ENCODE measurements at places on chromosomes 1 and 21.

GRCh38 chr1:243483071-243483771 lies 227.4 kb downstream of the SDCCAG8 start:
- no peak for DNase-seq

- no peak for DNase-seq
These were observed 1.5 kb upstream of the GJB3 start for GRCh38 chr1:34779526-34779925.

DNA sequence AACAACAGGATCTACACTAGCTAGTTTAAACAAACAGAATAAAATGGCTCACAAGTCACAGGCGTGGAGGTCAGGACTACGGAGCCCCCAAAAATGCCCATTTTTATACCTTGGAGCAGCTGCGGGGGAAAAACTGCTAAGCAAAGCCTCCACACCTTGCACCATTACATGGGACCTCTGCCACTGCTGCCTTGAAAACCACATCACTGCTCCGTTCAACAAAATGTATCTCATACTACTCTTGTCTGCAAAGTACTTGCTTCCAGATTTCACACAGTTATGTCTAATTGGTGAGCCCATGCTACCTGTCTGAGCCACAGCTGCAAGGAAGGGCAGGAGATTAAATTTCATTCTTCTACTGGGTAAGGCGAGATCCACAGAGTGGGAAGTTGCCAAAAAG lies 24.4 kb downstream of the MRPL39 start:
- DNase-seq: no peak

DNA sequence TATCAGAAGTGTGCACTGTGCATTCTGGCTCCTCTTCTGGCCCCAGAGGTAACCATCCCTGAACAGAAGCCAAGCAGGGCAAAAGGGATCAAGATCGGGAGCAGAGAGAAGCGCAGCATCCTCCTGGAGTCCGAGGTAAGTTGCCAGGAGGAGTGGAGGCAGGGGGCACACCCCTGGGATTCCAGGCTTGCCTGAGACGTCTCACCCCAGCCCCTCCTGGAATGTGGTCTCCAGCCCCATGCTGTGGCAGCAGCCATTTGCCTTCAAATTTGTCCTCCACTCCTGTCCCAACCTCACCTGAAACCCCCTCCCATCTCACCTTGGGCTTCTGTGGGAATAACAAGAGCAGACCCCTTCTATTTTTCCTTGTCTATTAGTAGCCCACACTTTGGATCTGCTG lies 10.1 kb downstream of the LRRC71 start:
- no peak for DNase-seq

DNA sequence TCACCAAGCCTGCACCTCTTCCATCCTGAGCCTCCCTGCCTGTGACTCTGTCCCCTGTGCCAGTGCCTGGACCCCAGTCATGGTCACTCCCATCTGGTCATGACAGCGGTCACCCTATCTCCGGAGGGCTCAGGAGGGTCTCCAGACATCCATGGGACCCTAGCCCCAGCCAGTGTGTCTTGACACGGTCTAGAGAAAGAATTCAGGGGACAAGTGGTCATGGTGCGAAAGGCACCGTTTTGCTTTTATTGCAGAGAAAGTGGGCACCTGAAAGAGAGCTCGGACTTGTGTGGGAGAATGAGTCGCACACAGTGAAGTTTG lies 4.7 kb upstream of the RIPK4 start:
- no peak for DNase-seq

DNA sequence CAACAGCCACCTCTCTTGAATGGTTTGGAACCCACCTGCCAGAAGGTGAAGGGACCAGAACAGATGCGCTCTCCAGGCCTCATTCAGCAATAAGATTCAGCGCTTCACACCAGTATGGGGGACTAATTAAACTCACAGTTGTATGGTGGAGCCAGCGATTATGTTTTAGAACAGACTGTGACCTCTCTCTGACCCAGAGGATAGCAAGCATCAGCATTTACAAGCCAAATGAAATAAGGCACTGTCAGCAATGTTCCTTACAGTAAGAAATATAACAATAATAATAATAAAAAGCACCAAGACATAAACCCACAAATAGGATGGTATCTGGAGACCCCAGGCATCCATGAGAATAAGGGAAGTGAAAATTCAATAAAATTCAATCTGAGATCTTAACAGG lies 6.9 kb upstream of the CDC42BPA start:
- DNase-seq: no peak

GRCh38 chr21:34859976-34860653 lies 189.0 kb downstream of the RUNX1 start:
- no peak for DNase-seq

DNA sequence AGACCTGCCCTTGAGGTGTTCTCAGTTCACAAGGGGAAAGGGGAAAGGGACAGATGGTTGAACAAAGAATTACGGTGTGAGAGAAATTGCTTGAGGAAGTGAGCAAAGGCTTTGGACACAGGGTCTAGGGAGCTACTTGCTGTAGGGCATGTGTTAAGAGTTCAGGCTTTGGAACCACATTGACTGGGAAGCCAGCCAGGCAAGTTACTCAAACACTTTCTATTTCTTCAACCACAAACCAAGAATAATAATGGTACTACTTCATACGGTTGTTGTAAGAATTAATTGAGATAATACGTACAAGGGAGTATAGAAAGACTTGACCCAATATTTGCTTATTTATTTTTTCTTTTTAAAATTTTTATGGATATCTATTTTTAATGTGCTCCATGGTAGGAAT lies 26.6 kb downstream of the AK4 start:
- peak; percentile 75 for DNase-seq

GRCh38 chr1:238606896-238607295 lies 716.2 kb upstream of the ZP4 start:
- no peak for DNase-seq

- DNase-seq: no peak
These were observed 784 bp downstream of the RPL11 start for GRCh38 chr1:23692308-23692871.

DNA sequence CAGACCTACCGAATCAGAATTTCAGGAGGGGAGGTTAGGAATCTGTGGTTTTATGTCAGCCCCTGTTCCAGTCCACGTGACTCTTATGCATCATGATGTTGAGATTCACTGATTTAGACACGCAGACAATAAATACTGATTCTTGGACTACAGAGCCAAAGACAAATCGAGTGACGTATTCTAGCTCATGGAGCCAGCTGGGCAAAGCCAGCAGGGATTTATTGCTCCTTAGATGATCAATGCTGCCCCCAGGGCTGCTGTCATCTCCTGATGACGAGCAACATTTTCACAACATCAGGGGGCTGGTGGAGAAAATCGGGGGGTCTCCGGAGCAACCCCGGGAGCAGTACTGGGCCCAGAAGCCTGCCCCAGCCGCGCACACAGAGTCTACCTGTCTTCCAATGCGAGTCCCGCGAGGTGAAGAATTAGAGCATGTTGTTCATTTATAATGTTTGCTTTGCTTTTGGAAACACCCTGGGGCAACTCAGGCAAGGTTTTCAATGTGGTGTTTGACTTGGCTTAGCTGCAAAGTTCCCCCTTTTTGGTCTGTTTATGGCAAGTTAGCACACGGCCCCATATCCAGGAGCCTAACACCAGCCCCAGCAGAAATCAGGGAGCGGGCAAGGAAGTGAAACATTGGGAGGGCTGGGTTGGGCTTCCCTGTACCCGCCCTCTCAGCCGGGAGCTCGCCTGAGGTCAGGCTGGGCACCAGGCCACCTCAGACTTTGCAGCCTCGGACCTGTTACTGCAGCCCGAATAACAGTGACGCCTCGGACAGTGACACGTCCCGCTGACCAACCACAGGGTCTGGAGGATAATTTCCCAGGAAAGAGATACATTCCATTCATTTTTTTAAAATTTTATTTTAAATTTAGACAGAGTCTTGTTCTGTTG lies 19.9 kb upstream of the CLDN14 start:
- peak; percentile 69 for DNase-seq

- DNase-seq: no peak
These were observed 54.3 kb upstream of the DESI2 start for GRCh38 chr1:244598611-244599010.

DNA sequence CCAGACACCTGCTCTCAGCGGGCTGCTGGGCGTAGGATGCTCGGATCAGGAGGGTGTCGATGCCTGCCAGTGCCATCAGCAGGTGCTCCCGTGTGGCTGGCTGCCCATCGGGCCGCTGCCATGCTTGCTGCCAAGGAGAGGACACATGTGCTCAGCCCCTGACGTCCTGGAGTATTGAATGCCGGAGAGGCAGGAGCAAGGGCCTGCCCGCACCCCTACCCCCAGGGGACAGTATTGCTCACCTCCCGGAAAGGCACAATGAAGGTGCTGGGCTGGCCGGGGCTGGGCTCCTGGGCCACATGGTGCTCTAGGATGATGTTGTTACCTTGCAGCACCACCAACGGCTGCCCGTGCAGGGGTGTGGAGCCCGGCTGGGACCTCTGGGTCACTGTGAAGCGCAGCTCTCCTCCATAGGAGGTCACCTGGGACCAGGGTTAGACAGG lies 61.5 kb downstream of the HSPG2 start:
- no peak for DNase-seq

DNA sequence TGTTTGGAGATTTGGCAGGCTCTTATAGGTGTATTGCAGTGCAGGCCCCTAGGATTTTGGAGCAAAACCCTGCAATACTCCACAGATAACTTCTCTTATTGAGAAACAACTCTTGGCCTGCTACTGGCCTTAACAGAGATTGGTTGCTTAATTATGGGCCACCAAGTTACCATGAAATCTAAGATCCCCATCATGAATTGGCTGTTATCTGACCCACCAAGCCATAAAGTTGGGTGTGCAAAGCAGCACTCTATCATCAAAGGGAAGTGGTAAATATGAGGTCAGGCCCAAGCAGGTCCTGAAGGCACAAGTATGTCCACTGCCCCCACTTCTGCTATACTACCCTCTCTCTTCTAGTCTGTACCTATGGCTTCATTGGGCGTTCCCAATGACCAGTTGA lies 130.0 kb upstream of the TNFSF4 start:
- no peak for DNase-seq

DNA sequence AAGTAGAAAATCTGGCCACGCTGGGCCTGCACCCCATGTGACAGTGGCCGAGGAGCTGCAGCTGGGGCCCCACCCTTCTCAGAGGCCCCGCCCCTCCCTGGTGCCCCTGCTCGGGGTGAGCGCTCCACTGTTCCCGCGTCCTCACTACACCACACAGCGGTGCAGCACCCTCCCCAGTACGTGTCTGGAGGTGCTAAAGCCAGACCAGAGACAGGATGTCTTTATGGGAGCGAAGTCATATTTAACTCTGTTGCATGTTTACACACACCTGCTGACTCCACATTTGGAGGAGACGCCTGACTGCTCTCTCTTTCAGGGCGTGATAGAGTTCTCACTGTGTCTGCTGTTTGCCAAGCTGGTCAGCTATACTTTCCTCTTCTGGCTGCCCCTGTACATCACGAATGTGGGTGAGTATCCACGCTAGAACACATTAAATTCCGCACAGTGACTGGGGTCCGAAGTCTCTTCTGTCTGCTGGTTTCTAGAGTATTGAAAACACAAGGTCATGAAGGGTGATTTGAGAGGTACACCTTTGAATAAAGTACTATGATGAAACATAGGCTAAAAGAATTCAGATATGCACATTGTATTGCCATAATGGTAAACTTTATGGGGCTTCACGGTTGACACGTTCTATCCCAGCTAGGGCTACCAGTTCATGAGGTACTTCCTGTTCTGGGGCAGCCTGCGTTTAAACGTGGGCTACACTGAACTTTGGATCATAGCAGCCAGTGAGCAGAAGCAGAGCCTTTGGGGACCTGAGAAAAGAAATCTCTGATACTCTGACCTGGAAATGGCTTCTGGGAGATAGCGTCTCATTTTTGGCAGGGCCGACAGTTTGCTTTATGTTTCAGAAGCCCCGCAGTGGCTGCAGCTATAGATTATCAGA lies 48.4 kb downstream of the SLC37A1 start:
- DNase-seq: no peak

DNA sequence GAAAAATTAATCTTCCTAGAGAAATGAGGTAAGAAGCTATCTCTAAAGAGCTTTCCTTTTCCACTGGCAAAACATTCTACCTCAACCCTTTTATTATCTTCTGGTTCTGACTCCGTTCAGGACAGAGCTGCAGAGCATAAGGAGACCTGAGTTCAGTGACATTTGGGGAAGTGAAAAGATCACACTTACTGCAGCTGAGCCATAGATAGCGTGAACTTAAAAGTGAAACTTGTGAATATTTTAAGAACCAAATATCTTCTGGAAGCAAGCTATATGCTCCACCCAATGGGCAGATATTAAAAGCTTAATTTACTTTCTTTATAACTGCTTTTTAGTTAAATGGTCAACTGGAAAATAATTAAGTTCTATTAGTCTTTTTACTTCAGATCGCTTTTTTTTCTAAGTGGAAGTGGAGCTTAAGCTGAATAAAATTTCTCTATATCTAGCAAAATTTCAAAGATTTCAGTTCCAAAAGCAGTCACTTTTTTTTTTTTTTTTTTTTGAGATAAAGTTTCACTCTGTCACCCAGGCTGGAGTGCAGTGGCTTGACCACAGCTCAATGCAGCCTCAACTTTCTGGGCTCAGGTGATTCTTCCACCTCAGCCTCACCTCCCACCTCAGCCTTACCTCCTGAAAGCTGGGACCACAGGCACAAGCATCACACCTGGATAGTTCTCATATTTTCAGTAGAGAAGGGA lies 11.9 kb downstream of the PTPN22 start:
- no peak for DNase-seq

- DNase-seq: no peak
These were observed 179.6 kb downstream of the PLPP3 start for GRCh38 chr1:56399795-56400194.

GRCh38 chr21:44370027-44370735 lies 16.8 kb downstream of the TRPM2 start:
- peak; percentile 61 for DNase-seq

DNA sequence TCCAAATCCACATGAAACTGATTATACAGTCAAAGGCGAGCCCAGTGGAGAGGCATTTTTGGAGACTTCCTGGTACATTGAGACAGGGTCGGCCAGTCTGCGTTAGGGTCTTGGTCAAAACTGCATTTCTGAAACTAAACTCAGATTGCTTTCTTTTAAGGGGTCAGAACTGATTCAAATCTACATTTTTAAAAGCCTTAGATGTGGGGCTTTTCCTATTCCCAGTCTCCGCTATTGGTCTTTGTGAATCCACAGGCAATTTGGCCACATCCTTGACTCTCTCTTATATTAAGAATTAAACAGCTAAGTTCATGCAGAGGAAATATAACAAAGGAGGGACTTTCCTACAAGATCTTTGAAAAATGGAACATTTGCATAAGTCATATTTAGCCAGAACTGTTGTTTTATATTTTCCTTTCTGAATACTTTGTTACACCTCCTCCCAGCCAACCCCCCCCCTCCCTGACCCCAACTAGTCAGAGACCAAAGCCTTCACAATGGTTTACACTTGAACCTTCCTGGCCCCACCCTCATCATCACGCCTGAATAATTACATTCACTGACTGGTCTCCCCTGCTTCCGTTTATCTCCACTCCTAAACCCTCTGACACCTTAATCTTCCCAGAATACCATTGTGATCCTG lies 30.9 kb downstream of the SELL start:
- no peak for DNase-seq

DNA sequence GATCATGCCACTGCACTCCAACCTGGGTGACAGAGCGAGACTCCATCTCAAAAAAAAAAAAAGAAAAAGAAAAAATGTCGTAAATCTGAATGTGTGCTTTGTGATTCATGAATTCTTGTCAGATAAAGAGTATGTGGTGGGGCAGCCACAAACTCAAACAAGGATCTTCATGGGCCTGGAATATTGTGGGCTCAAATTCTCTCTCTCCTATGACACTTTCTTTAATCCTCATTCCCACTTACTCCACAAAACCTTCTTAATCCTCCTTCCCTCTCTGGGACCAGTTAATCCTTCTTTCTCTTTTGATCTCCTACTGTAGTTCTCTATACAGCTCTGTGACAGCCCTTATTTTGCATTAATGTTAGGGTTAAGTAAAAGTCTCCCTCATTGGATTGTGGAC lies 112.3 kb downstream of the AK5 start:
- no peak for DNase-seq

All from RWPE2 (cell line).